ENCODE measurements at places on chromosomes 3 and 15.

DNA sequence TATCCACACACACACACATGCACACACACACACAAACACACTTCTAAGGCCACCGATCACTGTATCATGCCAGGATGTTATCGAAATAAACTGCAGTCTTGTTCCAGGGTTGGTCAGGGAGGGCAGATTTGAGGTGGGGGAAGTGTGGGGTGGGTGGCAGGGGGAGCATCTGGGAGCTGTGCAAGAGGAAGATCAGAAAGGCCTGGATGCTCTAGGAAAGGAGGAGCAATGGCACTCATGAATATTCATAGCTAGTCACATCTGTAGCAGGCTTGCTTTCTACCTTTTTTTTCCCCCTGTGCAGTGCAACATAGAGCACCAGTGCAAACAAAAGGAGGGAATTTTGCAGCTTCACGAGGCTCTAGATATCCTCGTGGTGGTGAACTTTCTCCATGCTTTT, 84.9 kb downstream of the MEIS2 start:
- no peak for DNase-seq

GRCh38 chr3:197216169-197216860, 82.1 kb downstream of the DLG1 start:
- DNase-seq: no peak

DNA sequence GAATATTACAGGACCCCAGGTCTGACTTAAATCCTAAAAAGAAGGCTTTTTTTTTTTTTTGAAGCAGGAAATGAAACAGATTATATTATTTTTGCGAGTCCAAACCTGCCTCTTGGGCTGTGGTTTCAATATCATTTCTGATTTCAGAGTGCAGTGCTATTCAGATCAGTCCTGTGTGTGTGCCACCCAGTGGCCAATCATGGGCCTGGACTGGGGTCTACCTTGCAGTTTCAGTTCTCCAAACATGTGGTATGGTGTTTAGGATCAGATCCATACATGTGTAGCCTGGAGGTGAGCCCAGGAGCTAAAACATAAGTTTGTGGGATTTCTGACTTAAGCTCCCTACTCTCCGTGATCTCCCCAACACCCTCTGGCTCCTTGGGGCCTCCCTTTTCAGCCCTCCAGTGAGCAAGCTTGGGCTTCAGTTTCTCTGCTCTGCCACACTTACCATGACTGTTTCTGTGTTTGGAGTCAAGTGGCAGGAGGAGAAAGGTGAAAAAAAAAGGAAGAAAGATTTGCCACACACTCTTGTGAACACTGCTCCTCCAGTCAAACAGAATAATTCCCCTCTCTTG, 12.1 kb upstream of the THSD4 start:
- no peak for DNase-seq

DNA sequence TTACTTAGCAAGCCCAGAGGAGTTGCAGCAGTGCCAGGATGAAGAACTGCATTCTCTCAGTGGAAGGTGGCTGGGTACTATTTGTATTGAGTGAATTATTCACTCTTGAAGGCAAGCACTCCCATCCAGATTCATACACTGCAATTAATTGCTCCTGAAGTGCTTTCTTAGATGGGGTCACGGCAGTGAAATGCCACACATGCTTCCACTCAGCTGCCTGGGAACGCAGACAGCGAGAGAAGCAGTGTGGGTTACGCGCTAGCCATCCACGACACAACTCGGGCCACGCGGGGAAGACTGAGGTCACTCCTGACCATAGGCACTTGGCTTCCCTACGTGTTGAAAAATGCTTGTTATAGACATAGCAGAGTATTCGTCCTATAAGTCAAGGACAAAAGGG, 30.8 kb upstream of the LMCD1 start:
- DNase-seq: no peak

DNA sequence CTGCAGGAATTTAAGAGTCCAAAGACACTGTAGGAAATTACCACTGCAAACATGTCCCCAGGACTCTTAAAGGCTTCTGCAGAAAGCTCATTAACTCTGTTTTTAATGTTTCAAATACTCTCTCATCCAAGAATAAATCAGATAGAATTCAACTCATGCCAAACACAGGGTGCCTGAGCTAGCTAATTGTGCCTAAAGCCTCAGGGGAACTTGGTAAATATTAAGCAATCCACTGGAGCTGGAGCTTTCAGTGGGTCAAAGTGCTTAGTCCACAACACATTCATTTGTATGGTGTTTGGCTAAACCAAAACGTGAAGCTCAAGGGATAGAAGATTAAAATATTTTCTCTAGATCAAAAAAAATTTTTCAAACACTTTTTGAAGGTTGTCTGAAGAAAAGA, 131.4 kb downstream of the THRB start:
- no peak for DNase-seq
